ENCODE measurements at places on chromosomes 11 and 22. TPM values are rescaled to one million over a fixed set of nuclear protein-coding genes. Genes with fewer than 3 reads are reported as not detected.

DNA sequence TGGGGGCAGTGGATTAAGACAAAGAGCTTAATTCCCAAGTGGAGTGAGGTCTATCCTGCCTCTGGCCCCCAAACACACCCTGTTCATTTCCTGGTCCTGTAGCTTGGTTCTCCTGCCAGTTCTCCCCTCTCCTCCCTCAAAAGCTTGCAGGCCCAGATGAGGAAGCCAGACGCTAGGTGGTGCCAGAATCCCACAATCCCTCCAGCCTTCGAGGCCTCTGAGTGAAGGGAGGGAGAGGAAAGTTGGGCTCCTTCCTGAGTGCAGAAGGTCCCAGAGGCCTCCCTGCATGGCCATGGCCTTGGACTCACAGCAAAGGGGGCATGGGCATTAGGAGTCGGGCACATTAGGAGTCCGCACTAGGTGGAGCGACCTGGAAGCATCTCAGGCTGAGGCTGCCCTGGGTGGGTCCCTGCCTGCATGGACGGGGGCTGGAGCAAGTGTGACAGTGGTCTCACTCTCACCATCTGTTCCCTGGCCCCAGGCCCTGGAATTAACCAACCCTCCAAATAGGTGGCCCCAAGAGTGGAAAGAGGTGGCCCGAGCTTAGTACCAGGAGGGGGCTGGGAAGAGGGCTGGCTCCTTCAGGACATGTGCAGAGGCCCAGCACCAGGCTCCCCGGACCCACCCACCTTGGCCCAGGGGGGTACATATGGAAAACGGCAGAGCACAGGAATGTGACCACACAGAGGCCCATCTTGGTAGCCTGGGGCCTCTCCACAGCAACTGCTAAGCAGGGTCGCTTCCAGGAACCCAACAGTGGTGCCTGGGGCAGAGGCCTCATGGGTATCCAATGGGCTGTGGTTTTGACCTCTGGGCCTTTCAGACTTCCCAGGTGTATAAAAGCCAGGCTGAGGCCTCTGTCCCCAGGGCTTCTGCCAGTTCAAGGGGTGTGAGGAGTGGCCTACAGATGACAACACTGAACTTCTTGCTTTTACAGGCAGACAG, 5.2 kb downstream of the FXYD2 start:
- DNase-seq: peak; percentile 91

PNPLA5 gene
- total RNA-seq: not detected

DNA sequence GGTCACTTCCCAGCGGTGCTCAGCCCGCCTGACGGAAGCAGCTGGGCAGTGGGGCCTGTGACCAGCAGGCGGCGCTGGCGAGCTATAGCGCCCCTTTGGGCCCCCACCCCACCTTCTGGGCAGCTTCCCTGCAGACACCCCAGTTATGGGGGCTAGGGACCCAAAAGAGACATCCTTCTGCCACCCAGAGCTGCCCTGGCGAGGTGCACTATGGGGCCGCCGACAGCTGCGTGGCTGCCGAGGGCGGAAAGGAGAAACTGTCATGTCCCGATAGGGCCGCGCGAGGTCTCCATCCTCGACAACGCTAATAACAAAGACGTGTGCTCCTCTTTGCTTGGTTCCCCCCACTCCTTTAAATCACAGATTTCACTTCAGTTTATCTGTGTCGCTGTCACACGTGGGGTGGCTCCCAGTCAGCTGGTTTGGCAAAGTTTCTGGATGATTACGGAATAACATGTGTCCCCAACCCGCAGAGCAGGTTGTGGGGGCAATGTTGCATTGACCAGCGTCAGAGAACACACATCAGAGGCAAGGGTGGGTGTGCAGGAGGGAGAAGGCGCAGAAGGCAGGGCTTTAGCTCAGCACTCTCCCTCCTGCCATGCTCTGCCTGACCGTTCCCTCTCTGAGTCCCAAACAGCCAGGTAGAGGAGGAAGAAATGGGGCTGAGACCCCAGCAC, 673 bp upstream of the MYO7A start:
- peak; percentile 97 for DNase-seq

DNA sequence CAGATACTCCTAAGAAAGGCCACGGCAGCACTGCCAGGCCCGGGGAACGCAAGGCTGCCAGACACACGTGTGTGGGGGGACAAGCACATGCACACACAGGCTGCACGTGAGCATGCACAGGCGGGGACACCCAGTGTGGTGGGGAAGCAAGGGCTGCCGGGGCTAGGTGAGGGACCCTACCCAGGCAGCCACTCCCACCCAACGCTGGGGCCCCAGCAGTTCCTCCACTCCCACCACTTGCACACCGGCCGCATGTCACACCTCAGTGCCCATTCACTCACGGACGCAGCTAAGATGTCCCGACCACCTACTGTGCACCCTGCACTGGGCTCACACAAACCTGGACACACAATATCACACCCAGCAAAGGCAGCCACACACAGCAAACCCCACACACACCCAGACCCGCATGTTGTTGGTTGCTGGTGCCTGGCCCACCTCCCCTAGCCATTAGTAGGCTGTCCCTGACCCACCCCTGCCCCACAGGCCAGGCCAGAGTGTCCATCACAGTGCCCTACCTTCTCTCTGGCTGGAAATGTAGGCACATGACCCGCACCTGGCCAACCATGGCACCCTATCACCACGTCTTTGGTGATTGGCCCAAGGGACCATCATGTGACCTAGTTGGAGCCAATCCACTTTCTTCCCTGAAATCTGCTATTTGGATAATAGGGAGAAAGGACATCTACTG, 8.8 kb downstream of the SSTR3 start:
- DNase-seq: peak; percentile 42

GRCh38 chr22:37190262-37190780, 2.3 kb upstream of the C1QTNF6 start:
- DNase-seq: no peak

GGTLC3 gene
- not detected for total RNA-seq

CHRM1 gene
- total RNA-seq: not detected

DNA sequence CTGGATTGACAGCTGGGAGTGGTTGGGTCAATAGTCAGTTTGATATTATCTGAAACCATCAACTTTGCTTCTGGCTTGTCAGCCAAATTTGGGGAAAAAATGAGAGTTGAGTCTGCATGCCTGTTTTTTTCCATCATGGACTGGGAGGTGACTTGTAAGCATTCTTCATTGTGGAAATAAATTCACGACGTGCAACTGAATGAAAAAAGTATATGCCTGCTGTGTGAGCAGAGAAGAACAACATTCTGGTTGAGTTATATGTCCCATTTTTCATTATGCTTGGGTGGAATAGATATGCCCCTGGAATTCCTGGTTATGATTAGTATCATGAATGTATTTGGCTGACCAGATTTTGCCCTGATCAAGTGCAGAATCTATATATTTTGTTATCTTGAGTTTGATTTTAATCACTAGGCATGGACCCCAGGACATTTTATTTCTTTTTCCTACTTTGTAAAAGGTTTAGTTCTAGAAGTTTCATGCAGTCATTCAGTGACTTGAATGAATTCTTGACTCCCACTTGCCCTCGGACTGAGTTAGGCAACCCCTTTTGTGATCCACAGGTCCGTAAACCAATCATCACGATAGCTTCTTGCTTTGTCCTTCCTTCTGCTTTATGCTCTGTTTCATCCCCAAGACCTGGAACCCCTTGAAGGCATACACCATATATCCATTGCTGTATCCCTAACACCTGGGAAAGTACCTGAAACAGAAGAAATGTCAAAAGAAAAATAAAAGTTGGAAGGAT, 205.8 kb downstream of the NAV2 start:
- DNase-seq: peak; percentile 67

NAT10 gene
- total RNA-seq: 20.6 TPM

DNA sequence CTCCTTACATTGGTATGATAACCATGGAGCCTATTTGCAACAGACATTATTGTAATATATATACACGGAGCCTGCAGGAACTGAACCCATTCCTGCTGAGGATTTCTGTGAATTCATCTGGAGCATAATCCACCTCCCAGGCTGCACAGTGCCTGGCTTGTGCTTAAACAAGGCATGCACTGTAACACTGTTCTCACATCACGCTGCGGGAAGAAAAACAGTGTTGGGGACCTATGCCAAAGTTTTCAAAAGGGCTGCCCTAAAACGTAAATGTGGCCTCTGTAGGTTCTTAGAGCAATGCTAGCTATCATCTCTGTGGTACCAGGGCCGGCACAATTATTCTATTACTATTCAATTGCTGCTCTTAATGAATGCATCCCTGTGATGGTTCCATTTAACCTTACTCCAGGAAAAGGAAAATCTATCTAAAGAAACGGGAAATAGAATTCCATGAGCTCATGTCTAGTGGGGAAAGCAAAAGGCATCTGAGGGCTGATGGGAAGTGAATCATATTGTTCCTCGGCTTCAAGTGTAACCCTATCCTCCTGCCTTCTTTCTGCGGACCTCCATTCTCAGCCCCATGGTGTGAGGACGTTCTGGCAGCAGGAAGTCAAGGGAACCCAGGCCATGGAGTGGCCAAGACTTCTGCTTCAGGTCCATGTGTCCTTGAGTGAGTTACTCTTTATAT, 525.5 kb downstream of the SOX6 start:
- DNase-seq: no peak

CBLIF gene
- total RNA-seq: not detected

DNA sequence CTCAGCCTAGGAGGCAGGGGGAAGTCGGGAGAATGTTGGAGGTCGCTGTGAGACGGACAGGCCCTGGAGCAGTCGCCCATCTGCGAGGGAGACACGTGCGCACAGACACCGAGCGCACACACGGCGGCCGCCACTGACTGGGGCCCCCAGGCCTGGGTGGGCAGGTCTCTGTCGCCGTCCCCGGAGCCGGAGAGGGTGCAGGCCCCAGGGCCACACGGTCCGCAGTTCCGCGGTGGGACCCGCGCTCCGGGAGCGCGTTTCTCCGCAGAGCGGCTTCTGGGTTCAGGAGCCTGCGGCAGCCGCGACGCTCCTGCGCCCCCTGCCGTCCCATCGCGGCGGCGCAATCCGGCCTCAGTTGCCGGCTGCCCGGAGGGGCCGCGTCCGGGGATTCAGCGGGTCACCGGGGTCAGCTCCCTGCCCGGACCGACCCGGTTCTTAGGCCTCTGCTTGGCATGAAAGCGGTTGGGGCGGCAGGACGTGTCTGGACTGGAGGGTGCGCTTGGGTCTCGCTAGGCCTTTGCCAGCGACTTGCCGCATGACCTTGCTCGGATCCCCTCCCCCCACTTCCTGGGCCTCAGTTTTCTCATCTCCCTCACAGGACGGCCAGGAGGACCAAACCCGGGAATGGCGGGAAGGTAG, 31.2 kb downstream of the PDE2A start:
- peak; percentile 99 for DNase-seq

DNA sequence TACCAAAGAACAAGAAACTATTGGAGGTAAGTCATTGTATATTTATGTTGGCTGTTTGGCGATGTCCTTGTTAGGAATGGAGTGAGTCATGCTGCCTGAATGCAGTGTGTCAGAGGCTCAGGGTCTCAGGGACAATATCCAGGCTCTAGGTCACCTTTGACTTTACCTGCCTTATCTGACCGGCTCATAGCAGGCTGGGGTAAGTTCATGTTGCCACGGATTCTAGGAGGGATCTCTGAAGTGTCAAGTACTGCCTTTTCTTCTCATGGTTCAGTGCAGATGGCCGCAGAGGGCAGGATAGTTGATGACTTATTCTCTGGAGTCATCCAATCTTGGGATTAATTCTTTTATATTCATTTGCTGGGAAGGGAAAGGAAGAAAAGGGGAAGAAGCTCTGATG, 53.2 kb downstream of the SPON1 start:
- no peak for DNase-seq
